Stimulated activated CD4-positive, alpha-beta T cell treated with anti-CD3 and anti-CD28 coated beads, TNF-alpha, amount 100 ng/mL, for 1 hour (primary cell): ENCODE measurements at places on chromosomes 4 and X.

GRCh38 chr4:62394766-62395165 lies 1194.6 kb downstream of the ADGRL3 start:
- no peak for DNase-seq

DNA sequence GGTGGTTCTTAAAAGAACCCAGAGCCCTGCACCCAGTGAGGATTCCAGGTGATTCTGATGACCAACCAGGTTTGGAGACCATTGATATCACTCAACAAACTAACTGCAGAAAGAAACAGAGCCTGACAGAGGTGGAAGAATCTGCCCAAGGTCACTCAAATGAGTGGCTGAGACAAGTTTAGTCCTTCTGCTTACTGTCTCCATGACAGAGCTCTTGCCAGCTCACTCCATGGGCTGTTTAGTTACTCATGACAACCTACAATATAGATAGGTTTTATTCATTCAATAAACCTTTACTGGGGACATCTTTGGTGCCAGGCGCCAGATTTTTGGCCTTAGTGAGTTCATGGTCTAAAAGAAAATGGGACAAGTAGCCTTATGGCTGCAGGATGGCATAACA lies 124.3 kb downstream of the RAB28 start:
- no peak for DNase-seq

- DNase-seq: no peak
These were observed 486.6 kb downstream of the FAT4 start for GRCh38 chr4:125801373-125801772.

DNA sequence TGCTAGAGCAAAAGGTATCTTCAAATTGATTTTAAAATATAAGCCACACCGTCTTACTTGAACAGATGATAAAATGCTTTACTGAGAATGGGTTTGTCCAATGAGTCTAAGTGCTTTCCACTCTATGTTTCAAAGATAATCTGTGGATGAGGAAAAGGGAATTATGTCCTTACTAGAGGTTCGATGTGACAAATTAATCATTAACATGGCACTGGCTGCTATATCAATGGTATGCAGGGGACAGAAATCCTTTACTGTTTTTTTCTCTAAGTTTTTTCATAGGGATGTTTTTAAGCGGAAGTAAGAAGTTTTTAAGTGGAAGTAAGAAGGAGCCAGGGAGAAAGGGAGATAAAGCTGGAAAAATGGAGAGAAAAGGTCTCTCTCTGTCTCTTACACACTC lies 38.0 kb downstream of the MID1IP1 start:
- no peak for DNase-seq

- DNase-seq: no peak
These were observed 85.6 kb upstream of the CPEB2 start for GRCh38 chr4:14916554-14917297.

DNA sequence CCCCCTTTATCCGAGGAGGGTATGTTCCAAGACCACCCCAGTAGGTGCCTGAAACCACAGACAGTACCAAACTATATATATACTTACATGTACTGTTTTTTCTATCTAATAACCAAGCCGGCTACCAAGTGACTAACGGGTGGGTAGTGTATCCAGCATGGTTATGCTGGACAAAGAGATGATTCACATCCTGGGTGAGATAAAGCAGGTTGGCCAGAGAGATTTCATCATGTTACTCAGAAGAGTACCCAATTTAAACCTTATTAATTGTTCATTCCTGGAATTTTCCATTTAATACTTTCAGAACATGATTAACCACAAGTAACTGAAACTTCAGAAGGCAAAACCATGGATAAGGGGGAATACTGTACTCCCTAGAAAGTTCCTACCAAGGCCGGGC lies 46.5 kb downstream of the RFC1 start:
- DNase-seq: no peak

DNA sequence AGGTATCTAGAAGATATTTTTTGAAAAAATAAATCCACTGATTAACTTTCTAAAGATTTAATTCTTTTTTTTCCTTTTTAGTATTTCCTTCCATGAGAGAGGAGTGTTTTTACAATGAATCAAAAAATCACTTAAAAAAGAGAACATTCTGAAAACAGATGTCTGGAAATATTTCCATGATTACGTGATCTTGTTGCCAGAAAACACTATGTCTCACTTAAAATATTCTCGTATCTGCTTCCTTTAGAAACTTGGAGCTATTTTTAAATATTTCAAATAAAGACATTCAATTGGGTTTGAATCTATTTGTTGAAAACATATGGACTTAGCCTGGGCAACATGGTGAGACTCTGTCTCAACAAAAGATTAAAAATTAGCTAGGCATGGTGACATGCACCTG lies 232.8 kb upstream of the RASGEF1B start:
- no peak for DNase-seq

GRCh38 chr4:116866106-116866505 lies 219.3 kb downstream of the TRAM1L1 start:
- no peak for DNase-seq

DNA sequence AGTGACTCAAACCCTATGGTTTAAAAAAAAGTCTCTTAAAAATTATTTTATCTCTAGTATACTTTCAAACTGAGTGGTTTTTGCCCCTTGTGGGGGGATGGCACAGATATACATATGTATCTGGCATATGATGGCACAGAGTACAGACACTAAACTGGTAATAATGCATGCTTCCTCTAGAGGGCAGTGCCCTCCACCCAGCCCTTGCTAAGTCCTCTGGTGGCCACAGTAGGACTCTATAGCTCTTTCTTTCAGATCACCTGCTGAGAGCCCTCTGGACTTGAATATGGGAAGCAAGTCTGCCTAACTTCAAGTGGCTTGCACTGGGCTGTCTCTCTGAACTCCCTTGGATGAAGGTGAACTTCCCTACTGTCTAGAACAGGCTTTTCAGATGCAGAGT lies 66.3 kb downstream of the TSPAN7 start:
- DNase-seq: no peak

DNA sequence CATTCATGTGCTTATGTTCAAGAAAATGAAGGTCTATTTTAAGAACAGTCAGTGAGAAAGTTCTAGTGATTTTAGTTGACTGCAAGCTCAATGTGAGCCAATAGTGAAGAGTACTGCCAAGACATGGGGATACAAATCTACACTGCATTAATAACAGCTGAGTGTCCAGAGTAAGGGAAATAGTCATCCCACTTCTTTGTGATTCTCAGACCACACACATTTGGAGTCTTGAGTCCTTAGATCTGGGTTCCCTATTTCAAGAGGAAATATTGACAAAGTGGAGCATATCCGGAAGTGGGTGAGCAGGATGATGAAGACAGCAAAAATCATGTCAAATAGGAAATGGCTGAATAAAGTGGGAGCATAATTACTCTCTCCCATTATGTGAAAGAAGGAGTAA lies 171.1 kb downstream of the LARP7 start:
- DNase-seq: no peak

DNA sequence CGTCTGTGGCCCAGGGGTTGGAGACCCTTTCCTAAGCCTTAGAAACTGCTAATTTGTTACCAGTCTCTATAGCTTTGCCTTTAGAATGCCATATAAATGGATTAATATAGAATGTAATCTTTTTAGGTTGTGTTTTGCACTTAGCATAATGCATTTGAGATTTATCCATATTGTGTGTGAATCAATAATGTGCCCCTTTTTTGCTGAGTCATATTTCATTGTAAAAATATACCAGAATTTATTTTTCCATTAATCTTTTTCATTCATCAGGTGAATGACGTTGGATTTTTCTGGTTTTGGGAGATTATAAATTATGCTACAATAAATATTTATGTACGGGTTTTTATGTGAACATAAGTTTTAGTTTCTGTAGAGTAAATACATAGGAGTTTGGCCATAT lies 478.8 kb upstream of the MAGEB18 start:
- no peak for DNase-seq

GRCh38 chr4:16864199-16864598 lies 34.2 kb downstream of the LDB2 start:
- no peak for DNase-seq

- no peak for DNase-seq
These were observed 645.0 kb downstream of the PCDH7 start for GRCh38 chr4:31365006-31365690.

DNA sequence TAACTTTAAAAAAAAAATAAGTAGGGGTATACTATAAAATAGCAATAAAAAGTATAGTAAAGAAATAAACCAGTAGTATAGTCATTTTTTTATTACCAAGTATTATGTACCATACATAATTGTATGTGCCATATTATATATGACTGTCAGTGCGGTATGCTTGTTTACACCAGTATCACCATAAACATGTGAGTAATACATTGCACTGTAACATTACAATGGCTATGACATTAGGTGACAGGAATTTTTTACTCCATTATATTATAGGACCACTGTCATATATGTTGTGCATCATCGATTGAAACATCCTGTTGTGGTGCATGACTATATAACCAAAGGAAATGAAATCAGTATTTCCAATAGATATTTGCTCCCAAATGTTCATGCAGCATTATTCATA lies 176.9 kb upstream of the ARHGAP24 start:
- no peak for DNase-seq

GRCh38 chr4:91826186-91826585 lies 477.6 kb upstream of the GRID2 start:
- DNase-seq: no peak

DNA sequence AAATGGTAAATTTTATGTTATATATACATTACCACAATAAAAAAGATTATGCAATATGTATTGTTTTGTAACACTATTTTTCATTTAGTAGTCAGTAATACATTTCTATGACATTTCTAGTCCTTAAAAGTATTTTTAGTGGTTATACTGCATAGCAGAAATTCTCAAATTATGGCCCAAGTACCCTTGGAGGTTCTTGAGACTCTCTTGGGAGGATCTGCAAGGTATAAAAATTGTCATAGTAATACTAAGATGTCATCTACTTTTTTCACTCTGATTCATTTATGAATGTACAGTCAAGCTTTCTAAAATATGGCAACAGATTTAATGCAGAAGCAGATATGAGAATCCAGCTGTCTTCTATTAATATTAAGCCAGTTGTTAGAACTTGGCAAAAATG lies 138.6 kb upstream of the NAP1L5 start:
- no peak for DNase-seq

GRCh38 chrX:39948582-39948981 lies 149.2 kb downstream of the BCOR start:
- no peak for DNase-seq

DNA sequence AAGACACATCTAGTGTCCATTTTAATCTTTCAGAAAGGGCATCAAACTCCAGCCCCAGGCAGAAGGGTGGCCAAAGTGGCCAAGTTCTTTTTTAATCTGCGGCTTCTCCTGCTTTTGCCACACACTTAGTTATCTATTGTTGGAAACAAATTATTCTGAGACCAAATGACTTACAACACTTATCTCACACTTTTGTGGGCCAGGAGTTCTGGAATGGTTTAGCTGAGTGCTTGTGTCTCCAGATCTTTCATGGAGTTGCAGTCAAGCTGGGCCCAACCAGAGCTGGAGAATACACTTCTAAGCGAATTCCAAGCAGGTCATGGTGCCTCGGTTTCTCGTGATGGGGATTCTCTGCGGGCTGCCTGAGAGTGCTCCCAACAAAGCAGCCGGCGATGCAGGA lies 4.0 kb downstream of the TXK start:
- DNase-seq: no peak

GRCh38 chr4:77795326-77795725 lies 23.8 kb downstream of the CNOT6L start:
- DNase-seq: no peak

DNA sequence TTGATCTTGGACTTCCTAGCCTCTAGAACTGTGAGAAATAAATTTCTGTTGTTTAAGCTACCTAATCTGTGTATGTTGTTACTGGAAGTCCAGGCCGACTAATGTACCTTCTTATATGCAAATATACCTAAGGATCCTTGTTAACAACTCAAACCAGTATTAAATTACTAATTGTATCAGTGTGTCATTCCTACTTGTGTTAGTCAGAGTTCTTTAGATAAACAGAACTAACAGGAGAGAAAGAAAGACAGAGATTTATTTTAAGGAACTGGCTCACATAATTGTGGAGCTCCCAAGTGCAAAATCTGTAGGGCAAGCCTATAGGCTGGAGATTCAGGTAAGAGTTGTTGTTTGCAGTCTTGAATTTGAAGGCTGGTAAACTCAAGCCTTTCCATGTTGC lies 120.0 kb downstream of the ADGRL3 start:
- no peak for DNase-seq

DNA sequence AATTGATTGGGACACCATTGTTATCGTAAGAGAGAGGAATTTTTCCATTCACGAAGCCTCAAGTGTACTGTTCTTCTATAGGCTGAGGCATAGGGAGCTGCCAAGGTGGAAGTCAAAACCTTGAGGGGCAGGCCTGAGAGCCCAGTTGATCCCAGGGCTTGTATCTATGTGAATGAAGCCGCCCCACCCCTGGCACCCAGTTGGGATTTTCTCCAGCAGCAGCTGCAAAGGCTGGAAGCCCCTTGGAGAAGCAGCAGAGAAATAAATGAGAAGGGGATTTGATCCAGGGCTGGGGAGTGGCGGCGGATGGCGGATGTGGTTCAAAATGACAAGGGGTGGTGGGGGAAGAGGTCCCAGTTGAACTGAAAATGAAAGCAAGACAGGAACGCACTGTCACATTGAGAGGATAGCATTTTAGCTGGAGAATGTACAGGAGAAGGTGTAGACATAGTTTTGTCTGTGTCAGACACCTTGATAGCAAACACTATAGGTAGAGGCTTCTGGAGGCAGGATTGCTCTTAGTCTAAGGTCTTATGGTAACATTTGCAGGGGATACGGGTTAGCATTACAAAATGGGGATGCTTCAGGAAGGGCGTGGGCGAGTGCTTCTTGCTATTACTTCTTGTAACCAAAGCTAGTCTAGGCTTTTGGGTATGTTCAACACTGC lies 32.6 kb downstream of the DOCK11 start:
- DNase-seq: no peak
